Omental fat pad (tissue), 4 donors: ENCODE measurements at places on chromosomes 16 and 17. TPM values are rescaled to one million over a fixed set of nuclear protein-coding genes. Genes with fewer than 3 reads are reported as not detected.

The MT4 gene
- not detected for total RNA-seq

The KRT31 gene
- not detected for total RNA-seq

The CPNE7 gene
- total RNA-seq, result 1.1 TPM

The HAGHL gene
- total RNA-seq, result 5.1 TPM

The RASL10B gene
- 22.7 TPM for total RNA-seq

The IL17C gene
- total RNA-seq, result not detected

The ZSCAN32 gene
- total RNA-seq, result 12.2 TPM

The CD300H gene
- not detected for total RNA-seq

The PRSS8 gene
- total RNA-seq, result 2.6 TPM

The TEKT5 gene
- total RNA-seq, result not detected

The KRT12 gene
- not detected for total RNA-seq

The UQCRC2 gene
- total RNA-seq, result 158 TPM

The BRICD5 gene
- 1.5 TPM for total RNA-seq

The CHD9NB gene
- total RNA-seq, result 5.5 TPM

The TP53TG3D gene
- not detected for total RNA-seq

The NHERF2 gene
- total RNA-seq, result 166 TPM

The OTOA gene
- total RNA-seq, result 1.2 TPM

The CDRT15 gene
- not detected for total RNA-seq

The CYLD gene
- total RNA-seq, result 38.4 TPM

The NAGS gene
- 1.6 TPM for total RNA-seq

The PIMREG gene
- total RNA-seq, result not detected

The KRT33A gene
- total RNA-seq, result not detected

The ITGB4 gene
- 20.0 TPM for total RNA-seq

The GUCY2D gene
- total RNA-seq, result 0.09 TPM

The SLC16A11 gene
- 0.60 TPM for total RNA-seq

The TUFM gene
- 107 TPM for total RNA-seq

The CACNG1 gene
- total RNA-seq, result not detected

The GTF3C1 gene
- 57.2 TPM for total RNA-seq

The NPLOC4 gene
- 69.5 TPM for total RNA-seq
